ENCODE measurements at places on chromosomes 1 and 21.

DNA sequence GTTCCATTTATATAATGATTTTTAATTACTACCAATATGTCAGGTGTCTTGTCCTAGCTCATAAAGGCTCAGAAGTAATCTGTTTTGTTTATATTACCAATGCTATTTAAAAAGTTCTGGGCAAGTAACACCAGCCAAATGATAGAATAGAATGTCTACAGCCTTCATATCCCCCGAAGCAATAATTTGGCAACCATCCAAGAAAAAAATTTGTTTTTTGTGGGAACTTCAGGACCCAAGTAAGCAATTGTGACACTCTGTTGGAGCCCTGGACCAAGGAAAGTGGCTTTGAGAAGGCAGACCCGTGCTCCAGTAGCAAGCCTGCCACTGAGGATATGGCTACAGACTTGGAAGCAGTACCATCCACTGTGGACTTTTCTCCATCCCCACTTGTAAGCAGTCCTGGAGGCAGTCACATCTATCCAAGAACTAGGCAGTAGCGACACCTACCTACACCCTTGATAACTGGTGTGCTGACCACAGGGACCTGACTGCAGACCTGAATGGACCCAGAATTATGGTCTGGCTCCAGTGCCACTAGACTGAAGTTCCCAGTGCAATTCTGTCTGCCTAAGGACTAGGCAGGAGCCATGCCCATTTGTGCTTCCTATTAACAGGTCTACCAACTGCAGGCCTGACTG lies 870.7 kb upstream of the ADGRL2 start:
- no peak for DNase-seq

GRCh38 chr1:67646145-67647035 lies 38.6 kb upstream of the GADD45A start:
- DNase-seq = no peak

DNA sequence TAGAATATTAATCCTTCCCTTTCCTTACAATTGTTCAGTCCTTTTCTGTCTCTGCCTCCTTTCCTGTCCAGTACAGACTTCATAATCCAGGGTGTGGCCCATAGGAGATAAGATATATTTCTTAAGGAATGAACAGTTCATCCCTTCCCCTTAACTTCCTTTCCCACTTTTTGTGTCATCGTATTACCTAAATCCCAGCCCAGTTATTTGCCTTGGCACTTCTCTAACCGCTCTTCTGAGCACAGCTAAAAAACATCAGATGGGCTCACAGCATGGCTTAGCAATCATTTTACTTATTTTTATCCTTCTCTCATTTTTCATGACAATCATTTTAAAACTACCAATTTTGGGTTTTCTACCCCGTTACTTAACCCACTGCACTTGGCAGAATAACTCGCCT lies 39.6 kb downstream of the F3 start:
- DNase-seq = no peak

DNA sequence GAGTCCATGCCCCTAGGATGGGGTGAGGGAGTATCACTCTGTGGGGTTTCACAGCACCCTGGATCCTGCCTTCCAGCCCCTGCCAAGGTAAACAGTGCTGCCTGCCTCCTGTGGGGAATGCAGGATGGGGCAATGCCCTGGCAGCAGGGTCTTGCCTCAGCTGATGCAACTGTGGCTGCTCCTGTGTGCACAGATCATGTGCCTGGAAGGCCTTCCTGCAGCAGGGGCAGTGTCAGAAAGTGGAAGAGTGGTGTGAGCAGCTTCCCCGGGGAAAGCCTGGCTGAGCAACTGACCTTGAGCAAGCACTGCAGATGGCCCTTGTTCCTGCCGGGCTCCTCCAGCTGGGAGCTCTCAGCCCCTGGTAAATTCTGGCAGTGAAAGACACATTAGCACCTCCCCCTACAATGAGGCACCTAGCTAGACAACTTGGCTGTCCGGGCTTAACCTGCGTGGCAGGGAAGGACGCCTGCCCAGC lies 9.9 kb downstream of the TOR3A start:
- no peak for DNase-seq

DNA sequence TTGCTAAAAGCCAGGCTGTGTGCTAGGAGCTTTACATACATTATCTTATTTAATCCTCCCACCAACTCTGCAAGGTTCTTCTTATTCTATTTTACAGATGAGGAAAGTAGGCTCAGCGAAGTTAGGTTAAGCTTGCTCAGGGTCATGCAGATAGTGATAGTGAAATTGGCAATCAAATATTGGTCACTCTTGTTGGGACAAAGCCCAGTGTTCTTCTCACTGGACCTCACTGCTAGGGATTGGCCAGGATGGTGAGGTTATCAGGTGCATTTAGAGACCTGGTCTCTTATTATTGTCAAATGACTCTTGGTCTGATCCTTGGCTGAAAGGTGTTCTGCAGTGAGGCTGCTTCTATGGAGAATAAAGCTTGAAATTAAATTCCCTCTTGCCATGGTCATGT lies 145.1 kb downstream of the CNIH3 start:
- no peak for DNase-seq

DNA sequence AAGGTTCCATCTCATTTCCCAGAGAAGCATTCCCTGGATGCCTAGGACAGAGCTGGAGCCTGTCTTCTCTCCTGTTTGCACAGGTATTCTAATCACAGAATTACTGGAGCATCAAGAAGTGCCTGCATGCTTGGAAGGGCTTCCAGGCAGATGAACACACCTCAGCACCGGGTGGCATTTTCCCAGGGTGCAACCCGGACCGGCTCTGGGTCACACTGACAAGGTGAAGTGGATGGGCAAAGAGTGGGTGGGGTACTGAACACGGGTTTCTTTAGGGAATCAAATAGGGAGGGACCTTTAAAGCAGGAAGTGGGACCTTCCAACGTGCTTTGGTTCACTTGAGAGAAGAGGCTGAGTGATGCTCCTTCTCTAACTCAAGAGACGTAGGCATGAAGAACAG lies 7.1 kb upstream of the PEF1 start:
- no peak for DNase-seq

DNA sequence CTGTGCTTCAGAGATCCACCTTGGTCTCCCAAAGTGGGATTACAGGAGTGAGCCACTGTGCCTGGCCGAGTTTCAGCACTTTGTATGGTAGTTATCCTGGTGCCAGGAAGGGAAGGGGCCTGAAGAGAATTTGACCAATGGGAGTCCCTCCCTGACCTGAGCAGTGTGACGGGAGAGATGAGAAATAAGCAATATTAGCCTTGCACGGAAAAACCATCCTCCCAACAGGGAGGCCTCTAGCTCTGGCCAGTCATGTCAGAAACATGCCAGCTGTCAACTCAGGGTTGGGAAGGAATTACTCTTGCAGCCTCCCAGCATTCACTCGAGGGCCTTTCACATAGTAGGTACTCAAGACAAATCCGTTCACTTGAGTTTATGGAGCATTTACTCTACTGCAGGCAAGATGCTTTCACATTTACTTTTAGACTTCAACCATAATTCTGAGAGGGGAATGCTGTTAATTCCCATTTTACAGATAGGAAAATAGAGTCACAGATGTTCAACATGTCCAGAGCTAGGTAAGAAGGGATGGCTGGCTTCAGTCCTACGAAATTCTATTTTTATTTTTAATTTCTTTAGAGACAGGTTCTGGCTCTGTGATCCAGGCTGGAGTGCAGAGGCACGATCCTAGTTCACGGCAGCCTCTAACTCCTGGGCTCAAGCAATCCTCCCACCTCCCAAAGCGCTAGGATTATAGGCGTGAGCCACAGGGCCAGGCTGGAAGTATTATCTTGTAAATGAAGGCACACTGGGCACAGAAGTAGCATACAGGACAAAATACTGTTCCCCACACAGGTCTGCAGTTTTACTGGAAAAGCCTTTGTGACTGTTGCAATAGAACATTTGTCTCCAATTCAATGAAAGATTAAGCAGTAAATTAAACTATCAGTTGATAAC lies 3.2 kb upstream of the ATP13A2 start:
- DNase-seq = no peak

DNA sequence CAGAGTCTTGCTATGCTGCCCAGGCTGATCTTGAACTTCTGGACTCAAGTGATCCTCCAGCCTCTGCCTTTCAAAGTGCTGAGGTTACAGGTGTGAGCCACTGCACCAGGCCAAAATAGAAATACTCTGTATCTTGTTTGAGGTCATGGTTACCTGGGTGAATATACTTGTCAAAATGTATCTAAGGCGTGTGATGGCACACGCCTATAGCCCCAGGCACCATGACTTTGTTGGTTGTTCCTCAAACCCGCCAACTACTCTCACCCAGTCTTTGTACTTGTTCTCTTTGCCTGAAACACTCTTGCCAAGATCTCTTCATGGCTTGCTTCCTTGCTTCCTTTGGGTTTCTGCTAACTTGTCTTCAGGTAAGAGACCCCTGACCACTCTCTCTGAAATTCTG lies 38.0 kb upstream of the RGS5 start:
- no peak for DNase-seq

DNA sequence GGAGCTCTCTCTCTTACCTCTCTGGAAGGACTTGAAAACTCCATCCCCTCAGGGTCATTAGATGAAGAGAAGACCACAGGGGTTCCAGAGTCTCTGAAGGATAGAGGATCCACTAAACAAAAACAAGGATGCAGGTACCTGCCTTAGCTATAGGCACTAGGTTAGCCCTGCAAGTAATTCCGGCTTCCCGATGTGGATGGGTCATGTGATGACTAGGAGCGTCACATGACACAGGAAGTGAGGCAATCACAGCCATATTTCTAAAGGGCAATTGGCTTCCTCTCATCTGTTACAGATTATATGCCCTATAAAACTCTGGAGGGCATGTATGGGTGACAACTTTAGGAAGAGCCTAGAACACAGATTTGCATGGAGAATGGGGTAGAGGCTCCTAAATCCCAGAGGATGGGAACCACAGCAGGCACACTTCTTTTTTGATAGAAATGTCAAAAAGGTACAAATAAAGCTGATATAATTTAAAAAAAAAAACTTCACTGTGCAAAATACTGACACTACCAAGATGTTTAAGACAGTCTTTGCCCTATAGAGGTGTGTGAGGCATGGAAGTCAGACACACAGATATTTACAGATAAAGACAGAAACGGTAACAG lies 14.1 kb downstream of the ENTREP3 start:
- peak; percentile 51 for DNase-seq

GRCh38 chr1:233614173-233614742 lies 352 bp downstream of the KCNK1 start:
- DNase-seq = no peak

DNA sequence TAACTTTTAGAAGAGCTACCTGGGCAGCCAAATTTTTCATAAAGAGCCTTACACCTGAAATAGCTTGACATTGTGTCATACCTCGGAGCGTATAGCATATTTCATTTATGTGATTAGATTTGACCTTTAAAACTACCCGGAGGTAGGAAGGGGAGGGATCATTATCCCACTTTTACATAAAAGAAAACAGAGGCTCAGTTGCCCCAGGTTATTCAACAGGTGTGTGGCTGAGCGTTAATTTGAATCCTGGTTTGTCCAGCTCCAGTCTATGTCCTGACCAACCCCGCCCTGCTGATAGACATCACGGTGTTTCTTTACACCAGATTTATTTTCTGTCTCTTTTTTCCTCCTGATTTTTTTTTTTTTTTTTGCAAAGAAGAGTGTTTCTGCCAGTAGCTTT lies 39.7 kb downstream of the PBX1 start:
- no peak for DNase-seq

GRCh38 chr1:112516141-112516540 lies 7.4 kb downstream of the WNT2B start:
- no peak for DNase-seq

DNA sequence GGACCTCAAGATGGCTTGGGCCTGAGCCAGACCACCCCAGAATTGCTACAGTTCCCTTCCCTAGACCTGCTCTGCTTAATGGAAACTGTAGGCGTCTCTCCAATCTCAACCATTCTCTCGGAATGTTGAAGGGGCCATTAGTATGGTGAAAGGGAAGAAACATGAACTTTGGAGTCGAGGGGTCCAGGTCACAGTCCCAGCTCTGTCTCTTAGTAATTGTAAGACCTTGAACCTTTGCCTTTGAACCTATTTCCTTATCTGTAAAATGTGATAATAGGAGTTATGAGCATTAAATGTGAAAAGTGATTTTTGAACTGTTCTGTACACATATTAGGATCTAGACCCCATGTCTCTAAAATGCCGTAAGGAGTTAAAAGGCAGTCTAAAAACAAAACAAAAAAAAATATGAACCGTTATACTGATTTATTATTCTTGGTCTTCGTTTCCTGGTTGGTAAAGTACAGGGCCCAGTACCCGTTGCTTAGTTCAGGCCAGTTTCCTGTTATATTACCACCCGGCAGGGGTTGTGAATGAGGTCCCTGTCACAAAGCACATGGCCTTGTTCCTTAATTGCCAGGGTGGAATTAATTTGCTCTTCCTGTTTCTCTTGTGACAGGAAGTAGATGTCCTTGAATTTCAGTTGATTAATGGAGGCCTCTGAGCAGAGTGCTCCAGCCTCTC lies 42.3 kb downstream of the TCEANC2 start:
- no peak for DNase-seq

GRCh38 chr1:154739654-154740053 lies 130.4 kb downstream of the KCNN3 start:
- DNase-seq = no peak

DNA sequence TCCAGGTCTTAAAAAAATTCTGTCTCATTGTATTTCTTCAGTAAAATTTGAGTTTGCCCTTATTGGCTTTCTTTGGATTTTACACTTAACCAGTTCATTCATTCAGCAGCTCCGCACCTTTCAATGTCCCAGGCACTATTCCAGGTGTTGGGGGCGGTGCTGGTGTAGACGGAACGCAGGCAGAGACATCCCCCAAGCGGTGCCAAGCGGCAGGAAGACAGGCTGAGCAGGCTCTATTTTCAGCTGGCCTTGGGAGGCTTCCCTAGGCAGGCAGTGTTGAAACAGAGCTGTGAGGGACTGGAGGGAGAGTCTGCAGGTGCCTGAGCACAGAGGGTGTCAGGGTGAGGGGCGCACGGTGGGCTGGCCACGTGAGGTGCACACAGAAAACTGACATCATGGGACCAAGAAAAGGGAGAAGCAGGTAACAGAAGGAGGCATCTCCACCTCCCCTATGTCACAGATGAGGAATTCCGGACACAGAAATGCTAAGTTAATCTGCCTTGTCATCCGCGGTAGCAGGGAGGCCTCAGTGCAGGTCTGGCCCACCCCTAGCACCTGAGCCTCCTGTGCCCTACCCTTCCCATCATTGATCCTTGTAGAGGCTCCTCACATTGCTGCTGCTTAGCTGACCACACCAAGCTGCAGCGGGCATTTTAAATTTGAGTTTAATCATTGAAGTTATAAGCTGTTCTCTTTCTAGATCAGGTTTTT lies 40.8 kb downstream of the SLC37A1 start:
- no peak for DNase-seq

DNA sequence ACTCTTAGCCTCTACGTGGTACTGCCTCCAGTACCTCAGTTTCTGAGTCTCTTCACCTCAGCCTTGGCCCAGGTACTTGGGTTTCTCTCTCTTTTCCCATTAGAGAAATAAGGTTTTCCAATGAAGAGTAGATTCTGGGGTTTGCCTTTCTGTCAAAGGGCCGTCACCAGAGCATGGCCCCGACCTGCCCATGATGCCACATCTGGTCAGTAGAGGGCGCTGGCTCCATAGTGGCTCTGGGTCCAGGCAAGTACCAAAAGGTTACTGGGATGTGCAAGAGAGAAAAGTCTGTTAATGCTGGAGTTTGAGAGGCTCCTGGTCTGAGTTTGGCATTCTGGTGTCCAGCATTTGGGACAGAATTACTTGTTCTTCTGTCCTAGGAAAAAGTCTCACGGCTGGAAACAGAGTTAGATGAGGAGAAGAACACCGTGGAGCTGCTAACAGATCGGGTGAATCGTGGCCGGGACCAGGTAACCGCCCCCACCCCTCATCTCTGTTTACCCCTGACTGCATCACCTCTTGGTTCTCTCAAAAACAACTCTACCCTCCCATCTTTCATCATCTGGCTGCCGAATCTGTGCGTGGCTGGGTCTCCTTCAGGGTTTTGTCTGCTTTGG lies 5.3 kb upstream of the TUFT1 start:
- DNase-seq = peak; percentile 61

Data from central memory CD8-positive, alpha-beta T cell (primary cell).